CD4-positive, CD25-positive, alpha-beta regulatory T cell (primary cell): ENCODE measurements at places on chromosomes 16 and 17.

DNA sequence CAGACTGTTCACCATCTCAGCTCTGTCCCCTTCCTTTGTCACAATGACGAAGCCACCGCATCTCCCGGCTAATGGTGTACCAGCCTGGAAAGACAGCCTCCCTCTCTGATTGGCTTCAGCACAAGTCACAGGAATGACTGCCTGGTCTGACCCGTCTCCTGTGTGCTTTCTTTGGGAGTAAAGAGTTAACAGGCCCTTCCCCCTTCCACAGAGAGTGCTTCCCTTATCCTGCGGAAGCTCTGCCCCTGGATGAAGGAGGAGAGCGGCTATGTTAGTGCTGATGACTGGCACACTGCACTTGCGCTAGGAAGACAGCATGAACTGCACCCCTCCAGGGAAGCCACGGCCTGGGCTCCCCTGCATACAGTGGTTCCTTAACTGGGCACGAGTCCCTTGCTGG is 11.3 kb downstream of the USB1 start:
- DNase-seq = no peak

GRCh38 chr16:76293980-76294379 is 16.8 kb downstream of the CNTNAP4 start:
- DNase-seq = no peak

DNA sequence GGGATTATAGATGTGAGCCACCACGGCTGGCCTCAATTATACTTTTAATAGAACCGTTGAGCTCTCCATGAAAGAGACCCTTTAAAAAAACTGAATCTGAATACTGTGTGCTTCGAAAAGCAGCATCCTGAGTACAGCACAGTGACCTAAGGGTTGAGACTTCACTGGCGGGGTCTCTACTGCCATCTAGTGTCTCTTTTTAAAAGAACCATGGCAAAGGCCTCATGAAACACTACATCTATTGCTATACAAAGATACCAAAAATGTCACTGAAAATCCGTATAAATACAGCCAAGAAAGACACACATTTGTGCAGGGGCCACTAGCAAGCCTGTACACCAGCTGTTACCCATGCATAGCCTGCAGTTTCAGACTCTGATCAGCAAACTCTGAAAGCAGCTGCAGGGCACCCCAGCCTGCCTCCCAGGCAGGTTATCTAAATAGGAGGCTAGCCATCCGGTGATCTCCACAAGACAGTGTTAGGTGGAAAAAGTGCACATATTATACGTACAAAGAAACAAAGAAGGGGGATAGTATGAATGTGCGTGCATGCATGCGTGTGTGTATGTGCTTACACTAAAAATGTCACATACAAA is 35.3 kb downstream of the NPLOC4 start:
- DNase-seq = peak; percentile 68

- DNase-seq = no peak
Observed at GRCh38 chr16:4347010-4347409, 4.1 kb downstream of the PAM16 start.

DNA sequence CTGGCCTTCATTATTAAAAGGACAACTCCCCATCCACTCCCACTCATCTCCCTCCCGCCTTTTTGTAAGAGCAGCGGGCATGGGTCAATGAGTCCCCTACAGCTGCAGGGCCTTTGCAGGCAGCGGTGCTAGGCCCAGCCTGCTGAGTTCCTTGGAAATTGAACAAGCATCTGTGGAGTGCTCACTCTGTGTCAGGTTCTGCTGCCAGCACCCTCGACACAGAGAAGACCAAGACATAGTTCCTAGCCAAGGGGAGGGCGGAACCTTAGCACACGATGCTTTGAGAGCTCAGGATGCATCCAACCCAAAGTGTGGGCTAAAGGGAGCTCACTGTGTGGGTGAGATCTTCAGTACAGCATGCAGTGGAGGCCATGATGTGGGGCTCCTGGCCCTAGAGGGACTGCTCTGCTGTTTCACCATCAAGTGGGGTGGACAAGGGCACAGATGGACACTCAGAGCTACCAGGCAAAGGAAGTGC is 27.6 kb downstream of the RMI2 start:
- DNase-seq = no peak

DNA sequence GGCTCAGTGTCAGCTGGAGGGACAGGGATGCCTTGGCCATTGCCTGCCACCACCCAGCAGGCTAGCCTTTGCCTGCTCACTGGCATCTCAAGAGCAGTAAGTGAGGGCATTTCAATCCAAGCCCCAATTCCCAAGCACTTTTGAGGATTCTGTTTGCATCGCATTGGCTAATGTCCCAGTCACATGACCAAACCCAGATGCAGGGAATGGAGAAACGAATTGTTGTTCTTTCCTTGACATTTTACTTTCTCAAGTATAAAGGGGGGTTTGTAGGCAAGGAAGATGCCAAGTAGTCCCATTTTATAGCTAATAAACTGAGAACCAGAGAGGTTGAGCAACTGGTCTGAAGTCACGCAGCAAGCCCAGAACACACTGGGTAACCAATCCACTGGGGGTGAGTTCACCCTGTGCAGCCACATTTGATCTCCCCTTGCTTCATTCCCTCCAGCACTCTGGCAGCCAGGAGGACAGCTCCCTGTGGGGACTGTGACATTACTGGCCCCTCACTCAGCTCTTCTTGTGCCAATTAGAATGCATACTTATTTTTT is 193.8 kb upstream of the CACNG3 start:
- no peak for DNase-seq

DNA sequence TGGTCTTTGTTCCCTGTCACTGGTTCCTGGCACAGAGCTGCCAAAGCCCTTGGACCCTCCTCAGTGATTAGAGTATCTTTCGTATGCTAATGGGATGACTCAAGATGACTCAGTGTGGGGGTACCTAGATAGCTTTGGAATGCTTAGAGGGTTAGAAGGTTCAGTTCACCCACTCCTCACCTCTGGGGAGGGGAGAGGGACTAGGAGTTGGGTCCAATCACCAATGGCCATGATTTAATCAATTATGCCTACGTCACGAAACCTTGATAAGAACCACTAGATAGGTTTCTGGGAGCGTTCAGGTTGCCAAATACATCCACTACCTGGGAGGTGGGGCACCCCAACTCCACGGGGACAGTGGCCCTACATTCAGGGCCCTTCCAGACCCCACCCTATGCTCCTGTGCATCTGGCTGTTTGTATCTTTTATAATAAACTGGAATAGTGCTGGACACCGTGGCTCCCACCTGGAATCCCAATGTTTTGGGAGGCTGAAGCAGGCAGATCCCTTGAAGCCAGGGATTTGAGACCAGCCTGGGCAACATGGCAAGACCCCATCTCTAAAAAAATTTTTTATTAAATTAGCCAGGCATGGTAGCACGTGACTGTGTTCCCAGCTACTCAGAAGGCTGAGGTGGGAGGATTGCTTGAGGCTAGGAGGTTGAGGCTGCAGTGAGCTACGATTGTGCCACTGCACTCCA is 29.2 kb upstream of the LITAF start:
- no peak for DNase-seq

DNA sequence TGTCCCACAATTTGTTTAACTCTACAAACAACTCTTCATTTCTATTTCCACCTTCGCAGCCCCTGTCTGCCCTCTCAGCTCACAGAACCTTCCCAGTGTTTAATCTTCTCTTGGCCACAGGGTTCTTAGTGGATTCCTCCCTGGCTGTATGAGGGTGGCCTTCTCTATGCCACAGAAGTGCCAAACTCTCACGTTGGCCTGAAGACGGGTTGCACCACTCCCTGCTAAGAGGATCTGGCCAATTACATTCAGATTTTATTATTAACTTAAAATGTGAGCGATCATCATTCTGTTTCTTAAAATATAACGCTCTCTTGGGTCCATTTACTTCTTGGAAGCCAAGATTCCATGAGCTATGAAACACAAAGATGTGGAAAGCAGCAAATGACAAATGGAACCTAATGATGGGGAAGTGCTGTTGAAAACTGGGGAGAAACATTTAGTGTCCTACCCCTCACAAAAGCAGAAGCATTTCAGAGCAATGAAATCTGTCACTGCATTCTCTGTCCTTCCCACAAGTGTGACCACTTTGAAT is 91.3 kb upstream of the NOG start:
- DNase-seq = no peak

- no peak for DNase-seq
Observed at GRCh38 chr17:32303781-32304288, 38.1 kb downstream of the C17orf75 start.

GRCh38 chr16:72898216-72898825 is 149.6 kb downstream of the ZFHX3 start:
- DNase-seq = no peak

DNA sequence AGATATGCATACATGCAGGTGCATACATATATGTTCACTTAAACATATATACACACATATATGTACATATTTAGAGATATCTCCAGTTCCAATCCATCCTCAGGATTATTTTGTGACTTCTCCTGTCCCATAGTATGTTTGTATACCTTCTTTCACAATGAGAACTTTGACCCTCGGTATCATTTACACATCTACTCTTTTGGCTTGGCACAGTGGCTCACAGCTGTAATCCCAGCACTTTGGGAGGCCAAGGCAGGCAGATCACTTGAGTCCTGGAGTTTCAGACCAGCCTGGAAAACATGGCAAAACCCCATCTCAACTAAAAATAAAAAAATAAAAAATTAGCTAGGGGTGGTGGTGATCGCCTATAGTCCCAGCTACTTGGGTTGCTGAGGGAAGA is 148.1 kb upstream of the CCL2 start:
- no peak for DNase-seq

GRCh38 chr17:72446525-72447250 is 325.9 kb downstream of the SOX9 start:
- DNase-seq = no peak

- DNase-seq = no peak
Observed at GRCh38 chr16:85687651-85688471, 893 bp downstream of the GINS2 start.

DNA sequence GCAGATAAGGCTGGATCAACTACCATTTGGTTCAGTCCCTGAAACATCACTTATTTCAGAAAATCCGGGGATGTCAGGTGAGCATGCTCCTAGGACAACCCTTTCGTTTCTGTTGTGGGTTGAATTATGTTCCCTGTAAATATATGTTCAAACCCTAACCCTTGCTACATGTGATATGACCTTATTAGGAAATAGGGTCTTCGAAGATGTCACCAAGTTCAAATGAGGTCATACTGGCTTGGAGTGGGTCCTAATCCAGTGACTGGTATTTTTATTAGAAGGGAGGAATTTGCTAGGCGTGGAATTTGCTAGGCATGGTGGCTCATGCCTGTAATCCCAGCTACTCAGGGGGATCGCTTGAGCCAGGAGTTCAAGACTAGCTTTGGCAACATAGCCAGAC is 21.3 kb downstream of the SNX20 start:
- DNase-seq = no peak

GRCh38 chr16:66899310-66899944 is 19.1 kb downstream of the PDP2 start:
- no peak for DNase-seq

DNA sequence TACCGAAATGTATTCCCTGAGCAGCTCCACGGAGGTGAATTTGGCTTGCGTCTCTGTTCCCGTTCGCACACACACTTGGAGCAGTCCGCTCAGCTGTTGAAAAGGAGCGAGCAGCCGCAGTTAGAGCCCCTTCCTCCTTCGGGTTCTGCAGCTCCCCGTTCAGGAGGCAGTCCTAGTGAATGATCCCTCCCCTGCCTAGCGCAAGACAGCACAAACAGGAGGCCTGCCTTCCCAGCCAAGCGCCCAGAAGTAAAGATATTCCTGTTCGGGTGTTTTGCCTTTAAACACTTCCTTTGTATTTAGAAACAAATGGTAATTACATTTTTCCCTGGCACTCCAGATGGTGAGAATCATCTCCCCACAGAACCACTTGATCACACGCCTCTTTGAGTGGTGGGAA is 64.7 kb downstream of the ABCC12 start:
- DNase-seq = no peak

DNA sequence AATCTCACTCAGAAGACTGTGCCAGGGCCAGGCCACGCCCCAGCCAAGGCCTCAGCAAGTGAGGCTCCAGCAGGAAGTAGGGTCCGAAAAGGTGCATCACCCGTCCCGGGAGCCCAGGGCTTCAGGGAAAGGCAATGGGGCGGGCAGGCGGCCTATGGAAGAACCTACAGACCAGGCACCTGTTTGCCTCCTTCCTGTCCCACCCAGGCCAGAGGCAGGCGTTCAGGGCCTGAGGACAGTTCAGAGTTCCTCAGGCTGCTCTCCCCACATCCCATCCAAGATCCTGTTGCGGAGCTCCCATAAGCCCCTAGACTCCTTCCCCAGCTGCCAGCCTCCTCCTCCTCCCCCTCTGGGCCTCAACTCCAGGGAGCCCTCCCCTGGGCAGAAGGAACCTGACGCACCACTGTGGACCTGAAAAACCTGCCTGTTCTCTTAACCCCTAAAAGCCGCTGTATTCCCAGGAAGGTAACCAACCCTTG is 2.3 kb downstream of the CLUH start:
- no peak for DNase-seq

- DNase-seq = no peak
Observed at GRCh38 chr17:41308918-41309359, at the start of gene KRTAP16-1. Gene KRTAP16-1 (minus strand): TSS chr17:41309309. CDS start chr17:41309253, 56 bp downstream.

GRCh38 chr17:75689441-75689873 is 22.3 kb downstream of the SAP30BP start:
- peak; percentile 88 for DNase-seq
